Activated naive CD4-positive, alpha-beta T cell treated with Interleukin-2 at 50 U/mL for 16 hours (primary cell): ENCODE measurements at places on chromosomes 16 and 17.

DNA sequence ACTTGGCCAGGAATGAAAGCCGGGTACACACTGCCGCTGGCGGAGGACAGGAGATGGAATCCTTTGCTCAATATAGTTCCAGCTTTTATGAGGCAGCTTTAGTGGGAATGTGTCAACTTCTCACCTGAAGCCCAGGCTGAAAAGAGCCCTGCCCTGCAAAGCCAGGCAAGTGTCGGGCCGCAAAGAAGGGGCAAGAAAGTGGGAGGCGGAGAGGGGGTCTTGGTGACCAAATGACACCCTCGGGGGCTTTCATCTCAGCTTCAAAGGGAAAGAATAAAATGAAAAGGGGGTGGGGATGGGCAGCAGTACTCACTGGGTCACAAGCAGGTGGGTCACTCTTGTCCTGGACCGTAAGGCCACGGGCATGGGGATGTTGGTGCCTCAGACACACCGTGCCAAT lies 62.9 kb downstream of the C16orf95 start:
- DNase-seq, result no peak

DNA sequence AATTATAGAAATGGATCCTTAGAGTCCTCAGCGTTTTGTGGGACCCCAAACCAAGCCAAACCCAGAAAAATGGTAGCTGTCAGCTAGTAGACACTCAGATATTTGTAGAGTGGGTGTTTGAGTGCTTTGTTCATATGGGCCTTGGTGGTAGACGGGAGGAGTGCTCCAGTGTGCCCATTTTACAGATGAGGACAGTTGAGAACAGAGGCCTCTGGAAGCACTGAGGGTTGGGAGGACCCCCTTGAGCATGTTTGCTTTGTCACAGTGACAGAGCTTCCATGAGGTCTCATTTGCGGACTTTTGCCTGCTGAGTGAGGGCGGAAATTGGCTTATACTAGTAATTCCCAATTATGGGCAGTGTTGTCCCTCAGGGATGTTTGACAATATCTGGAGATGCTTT lies 111.7 kb downstream of the ABCC6 start:
- no peak for DNase-seq

- no peak for DNase-seq
Measured at GRCh38 chr17:80877729-80878303, 113.8 kb upstream of the CHMP6 start.

DNA sequence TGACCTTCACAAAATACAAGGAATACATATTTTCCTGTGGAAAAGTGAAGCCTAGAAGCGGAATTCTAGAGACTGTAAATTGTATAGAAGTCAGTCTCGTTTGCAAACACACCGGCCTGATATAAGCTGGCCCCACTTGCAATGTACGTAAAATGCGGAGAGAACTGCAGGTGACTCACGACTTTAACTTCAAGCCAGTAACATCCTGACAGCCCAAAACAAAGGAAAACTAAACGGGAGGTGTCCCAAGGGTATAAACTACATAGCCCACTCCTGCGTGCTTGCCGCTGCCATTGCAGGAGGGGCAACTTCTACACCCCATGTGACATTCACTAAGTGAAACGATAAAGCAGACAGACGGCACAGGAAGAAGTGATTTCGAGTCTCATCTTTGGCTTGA lies 101.6 kb downstream of the CYTH1 start:
- no peak for DNase-seq

- DNase-seq, result no peak
Measured at GRCh38 chr17:2393954-2394749, 6.7 kb downstream of the MNT start.

GRCh38 chr17:30352240-30352814 lies 18.5 kb upstream of the TMIGD1 start:
- no peak for DNase-seq

DNA sequence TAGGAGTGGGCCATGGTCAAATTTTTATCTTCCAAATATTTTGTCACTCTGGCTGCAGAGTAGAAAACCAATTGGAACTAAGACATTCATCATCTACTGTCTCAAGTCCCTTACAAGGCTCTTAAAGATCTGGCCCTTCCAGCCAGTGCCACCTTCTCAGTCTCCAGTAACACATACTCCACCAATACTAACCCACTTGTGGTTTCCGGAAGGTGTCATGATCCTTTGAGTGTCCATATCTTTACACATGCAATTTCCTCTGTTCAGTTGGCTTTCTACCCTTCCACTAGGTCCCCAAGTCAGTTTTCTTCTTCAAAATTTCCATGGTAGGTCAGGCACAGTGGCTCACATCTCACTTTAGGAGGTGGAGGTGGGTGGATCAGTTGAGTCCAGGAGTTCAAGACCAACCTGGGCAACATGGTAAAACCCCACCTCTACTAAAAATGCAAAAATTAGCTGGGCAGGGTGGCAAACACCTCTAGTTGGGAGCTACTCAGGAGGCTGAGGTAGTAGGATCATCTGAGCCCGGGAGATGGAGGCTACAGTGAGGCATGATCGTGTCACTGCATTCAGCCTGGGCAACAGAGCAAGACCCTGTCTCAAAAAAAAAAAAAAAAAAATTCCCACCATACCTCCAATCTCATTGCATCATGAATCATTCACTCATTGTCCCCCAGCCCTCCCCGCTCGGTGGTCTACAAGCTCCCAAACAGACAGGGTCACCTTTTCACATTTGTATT lies 6.0 kb upstream of the GRB2 start:
- DNase-seq, result no peak

- DNase-seq, result no peak
Measured at GRCh38 chr17:64213995-64214811, 48.9 kb downstream of the TEX2 start.

- DNase-seq, result no peak
Measured at GRCh38 chr17:57834146-57834741, 15.6 kb downstream of the MRPS23 start.

GRCh38 chr17:74713171-74713755 lies 540 bp upstream of the CD300LF start:
- no peak for DNase-seq

- DNase-seq, result no peak
Measured at GRCh38 chr16:85082173-85083050, 29.9 kb downstream of the CIBAR2 start.

DNA sequence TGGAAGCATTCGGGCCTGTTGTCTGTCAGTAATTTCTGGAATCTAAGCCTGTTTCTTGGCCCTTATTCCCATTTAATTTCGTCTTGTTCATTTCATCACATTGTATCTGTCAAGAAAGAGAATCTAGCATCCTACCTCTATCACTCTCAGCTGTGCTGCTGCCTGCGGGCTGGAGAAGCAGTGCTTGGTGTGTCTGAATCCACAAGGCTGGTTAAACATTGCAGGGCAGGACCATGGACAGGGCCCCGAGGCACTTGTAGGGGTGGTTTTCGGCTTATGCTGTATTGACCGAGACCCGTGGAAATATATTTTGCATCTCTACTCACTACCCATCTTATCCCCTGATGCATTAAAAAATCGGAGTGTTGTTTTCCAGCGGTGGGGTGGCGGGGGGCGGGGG lies 3.1 kb downstream of the RAB11FIP4 start:
- DNase-seq, result peak; percentile 29

GRCh38 chr17:50234581-50234980 lies 33.1 kb upstream of the COL1A1 start:
- no peak for DNase-seq

DNA sequence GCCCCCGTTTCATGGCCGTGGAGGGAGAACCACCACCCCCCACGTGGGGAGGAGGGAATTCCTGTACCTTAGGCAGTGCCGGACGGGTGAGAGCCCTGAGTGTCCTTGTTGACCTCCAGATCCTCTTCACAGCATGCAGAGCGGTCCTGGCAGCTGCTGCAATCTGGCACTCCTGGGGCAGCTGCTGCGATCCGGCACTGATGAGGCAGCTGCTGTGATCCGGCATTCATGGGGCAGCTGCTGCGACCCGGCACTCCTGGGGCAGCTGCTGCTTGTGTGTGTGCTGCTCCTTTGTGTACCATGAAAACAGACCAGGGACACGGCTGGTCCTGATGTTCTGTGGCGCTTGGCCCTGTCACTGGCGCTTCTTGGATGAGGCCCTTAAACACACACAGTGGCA lies 12.8 kb downstream of the ZNF778 start:
- no peak for DNase-seq

DNA sequence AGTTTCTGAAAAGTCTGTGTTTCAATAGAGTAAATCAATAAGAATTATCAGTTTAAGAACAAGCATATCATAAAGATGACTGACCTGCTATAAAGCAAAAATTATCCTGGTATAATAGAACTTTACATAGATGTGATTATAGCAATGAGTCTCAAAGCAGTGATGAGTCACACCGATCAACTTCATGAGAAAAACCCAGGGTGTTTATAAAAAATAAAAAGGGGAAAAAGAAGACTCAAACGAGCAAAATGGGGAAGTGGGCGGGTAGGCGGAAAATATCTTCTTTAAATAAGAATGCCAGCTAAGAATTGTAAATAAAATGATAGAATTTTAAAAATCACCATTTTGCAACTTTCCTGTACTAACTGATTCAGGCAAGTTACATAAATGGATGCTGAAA lies 46.8 kb downstream of the BRIP1 start:
- no peak for DNase-seq

- no peak for DNase-seq
Measured at GRCh38 chr17:60160829-60161501, 11.2 kb downstream of the CA4 start.

- DNase-seq, result no peak
Measured at GRCh38 chr16:4015275-4016004, 100.8 kb downstream of the ADCY9 start.

DNA sequence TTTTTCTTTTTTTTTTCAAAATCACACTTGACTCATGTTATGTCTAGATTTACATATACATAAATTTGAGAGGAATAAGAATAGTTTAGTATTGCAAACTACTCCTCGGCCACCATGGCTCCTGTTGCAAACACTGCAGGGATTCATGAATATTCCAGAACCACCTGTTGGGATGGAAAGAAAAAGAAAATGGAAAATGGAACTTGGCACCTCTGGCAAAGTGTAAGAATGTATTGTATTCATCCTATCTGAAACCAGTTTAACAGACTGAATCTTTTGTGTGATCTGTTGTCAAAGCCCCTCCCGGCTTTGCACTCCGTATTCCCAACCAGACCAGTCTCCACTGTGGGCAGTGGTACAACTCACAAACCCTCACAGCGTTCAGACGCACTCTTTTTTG lies 124.4 kb downstream of the SPECC1 start:
- no peak for DNase-seq

DNA sequence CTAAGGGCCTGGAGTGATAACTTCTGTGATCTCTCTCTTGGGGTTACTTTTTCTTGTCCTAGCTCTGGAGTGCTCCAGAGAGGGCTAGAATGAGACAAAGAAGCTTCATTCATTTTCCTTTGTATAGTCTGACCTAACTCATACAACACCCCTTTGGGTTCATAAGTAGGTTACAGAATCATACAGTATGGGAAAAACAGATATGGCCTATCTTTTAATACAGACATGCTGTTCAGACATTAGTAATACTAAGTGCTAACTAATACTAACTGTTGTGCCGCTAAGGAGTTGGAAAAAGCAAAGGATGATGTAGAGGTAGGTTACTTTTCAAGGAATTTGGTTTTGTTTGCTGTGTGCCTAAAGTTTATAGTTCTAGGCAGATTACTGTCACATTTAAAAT lies 84.7 kb downstream of the NLK start:
- DNase-seq, result no peak
